ENCODE measurements at places on chromosomes 3 and 15. TPM values are rescaled to one million over a fixed set of nuclear protein-coding genes. Genes with fewer than 3 reads are reported as not detected.

Gene PFKFB4
- total RNA-seq, result 9.4 TPM

Gene SERINC4
- total RNA-seq, result 0.18 TPM

Gene MASP1
- total RNA-seq, result 0.71 TPM

Gene SNRPA1
- total RNA-seq, result 46.7 TPM

Gene BCHE
- 47.8 TPM for total RNA-seq

Gene SPATA12
- total RNA-seq, result 0.15 TPM

Gene FEZF2
- not detected for total RNA-seq

Gene TRH
- not detected for total RNA-seq

Gene PRR23B
- not detected for total RNA-seq

Gene TAGLN3
- 2.6 TPM for total RNA-seq

Gene ZNF502
- total RNA-seq, result 3.8 TPM

Gene C3orf85
- total RNA-seq, result not detected

Gene ADAMTS9
- total RNA-seq, result 75.6 TPM

Gene PTH1R
- total RNA-seq, result 25.1 TPM

Gene PPARG
- total RNA-seq, result 41.4 TPM

Gene CLSTN2
- 2.4 TPM for total RNA-seq

Gene IMPG2
- 0.54 TPM for total RNA-seq

Gene DUOXA2
- not detected for total RNA-seq

Gene TRIM59
- total RNA-seq, result 12.5 TPM

Gene MIX23
- 17.8 TPM for total RNA-seq

Data from lung (tissue), 17 donors.